RKO (cell line): ENCODE measurements at places on chromosomes 11 and 22.

DNA sequence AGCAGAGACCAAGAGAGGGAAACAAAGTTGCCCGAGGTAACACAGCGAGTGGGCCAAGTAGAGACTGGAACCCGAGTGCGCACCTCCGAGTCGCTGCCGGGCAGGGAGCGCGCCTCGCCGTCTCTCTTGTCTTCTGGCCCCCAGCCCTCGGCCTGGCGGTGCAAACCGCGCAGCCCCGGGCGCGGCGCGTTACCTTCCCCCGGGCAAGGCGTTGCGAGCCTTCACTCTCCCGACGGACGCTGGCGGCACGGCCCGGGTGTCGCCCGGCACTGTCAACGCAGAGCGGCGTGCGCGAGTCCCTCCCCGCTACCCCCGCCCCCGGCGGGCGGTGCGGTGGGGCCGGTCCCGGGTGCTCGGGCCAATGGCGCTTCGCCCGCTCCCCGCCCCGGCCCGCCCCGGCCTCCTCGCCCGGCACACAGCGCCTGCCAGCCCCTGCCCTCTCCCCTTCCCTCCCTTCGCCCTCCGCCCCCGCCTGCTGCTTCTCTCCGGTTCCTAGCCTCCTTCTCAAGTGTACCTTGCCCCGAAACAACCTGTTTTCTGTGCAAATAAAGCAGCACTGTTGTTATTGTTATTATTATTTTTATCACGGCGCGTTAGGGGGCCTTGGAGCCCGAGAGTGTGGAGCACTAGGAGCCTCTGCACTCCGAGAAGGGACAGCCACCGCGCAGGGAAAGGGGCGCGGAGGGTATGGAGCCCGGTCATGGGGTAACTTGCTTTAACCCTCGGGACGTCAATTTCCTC is at the start of gene SYTL2:
Gene SYTL2, minus strand, starts transcription at position 271 of the 741 bp plus-strand sequence. CDS start 53,416 bp downstream, outside the sequence.
- DNase-seq, result no peak

GRCh38 chr11:65862941-65863888 is 3.0 kb downstream of the MUS81 start:
- DNase-seq, result no peak

GRCh38 chr11:114846416-114846791 is 168.1 kb downstream of the NXPE2 start:
- DNase-seq, result peak; percentile 40

DNA sequence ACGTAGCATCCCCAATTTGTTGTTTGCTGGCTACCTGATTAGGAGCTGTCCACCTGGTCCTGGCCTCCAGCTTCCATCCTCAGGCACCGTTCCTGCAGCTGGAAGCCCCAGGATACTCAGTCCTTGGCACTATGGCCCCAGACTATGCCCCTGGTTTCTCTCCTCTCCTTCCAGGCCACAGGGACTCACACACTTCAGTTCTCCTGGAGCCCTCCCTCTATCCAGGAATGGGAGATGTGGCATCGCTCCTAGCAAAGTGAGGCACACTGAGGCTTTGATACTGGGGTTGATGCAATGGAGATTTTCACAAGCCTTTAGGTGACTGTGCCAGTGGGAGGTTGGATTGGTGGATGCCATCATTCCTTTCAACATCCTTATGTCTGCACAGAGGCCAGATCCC is 142.8 kb upstream of the B3GAT1 start:
- no peak for DNase-seq

GRCh38 chr11:33040033-33040861 is 875 bp downstream of the TCP11L1 start:
- DNase-seq, result peak; percentile 61

GRCh38 chr22:42683578-42684283 is 34.5 kb upstream of the CYB5R3 start:
- no peak for DNase-seq

DNA sequence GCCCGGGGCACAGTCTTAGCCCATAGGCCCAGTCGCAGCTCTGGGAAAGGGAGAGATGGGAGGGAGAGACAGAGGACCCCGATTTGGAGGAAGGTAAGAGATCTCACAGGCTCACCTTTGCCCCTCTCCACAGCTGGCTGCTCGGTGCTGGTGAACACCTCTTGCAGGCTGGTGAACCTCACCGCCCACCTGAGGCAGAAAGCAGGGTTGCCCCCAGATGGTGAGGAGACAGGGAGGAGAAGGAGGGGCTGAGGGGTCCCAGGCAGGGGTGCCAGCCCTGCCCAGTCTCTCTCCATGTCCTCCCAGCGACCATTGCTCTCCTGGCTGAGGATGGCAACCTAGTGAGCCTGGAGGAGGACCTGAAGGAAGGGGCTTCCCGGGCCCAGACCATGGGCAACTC is 1.2 kb downstream of the C22orf15 start:
- DNase-seq, result no peak

GRCh38 chr22:45893516-45893915 is 83.4 kb downstream of the WNT7B start:
- DNase-seq, result no peak

GRCh38 chr22:29782061-29782845 is 15.1 kb downstream of the UQCR10 start:
- no peak for DNase-seq

DNA sequence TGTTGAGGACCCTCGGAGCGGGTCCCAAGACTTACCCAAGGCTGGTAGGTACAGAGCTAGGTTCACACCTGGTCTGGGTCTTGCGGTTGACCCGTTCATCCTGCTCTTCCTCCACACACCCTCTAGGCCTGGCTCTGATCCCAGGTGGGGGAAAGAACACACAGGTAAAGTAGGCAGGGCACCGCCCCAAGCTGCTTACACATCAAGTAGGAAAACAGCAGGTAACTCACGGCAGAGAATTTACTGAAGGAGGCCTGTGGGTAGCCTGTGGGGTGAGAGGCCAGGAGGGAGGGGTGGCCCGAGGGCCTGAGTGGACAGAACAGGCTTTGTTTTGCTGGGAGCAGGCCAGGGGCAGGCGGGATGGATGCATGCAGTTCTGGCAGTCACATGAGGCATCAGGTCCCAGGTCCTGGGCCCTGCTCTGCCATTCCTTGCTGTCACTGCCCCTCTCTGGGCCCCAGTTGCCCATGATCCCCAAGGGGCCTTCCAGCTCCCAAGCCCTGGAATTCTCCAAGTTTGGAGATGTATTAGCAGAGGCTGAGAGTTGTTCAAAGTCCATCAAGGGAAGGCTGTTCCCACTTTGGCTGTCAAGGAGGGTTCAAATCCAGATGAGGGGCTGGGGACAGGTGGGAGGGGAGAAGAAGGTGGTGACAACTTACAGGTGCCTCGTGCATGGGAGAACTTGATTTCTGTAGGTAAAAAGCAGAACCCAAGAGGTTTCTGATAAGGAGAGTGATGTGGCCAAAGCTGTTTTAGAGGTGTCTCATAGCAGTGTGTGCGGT is 5.7 kb downstream of the TSKU start:
- no peak for DNase-seq

GRCh38 chr11:125689274-125689859 is 8.7 kb upstream of the ACRV1 start:
- DNase-seq, result no peak

DNA sequence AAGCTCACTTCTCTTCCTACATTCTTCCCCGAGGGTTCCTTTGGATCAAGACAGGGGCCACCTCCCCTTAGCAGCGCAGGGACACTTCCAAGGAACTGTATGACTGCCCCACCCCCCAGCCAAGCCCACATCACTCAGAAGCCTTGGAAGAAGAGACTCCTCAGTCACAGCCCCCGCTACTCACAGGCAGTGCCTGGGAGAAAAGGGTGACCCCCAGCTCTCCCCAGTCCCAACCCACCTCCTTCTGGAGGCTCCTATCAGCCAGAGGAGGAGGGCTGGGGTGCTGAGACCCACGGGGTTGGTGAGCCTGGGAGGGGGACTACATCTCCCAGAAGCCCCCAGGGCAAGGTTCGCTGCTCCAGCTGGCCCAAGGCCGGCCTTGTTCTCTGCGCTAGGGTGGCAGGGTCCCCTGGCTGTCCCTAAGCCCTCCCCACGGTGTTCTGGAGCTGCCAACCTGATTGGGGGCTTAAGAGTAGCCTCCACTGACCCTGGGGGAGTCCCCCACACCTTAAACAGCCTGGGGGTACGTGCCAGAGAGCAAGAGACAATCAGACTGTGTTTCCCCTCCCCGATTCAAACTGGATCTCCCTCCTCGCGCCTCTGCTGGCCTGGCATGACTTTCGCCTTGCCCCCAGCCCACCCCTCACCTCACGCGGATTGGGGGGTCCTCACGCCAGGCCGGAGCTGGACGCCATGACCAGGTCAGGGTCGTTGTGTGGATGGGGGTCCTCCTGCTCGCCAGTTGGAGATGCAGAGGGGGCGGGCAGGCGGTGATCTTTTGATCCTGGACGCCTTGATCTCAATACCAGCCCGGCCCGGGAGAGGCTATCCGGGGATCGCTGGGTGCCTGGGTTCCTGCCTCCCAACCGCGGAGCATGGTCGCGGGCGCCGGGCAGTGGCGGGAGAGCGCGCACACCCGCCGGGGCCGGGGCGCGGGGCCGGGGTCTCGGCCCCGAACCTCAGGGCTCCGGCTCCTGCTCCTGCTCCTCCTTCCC is 838 bp downstream of the BCL9L start:
- peak; percentile 63 for DNase-seq

- no peak for DNase-seq
Measured at GRCh38 chr11:119309953-119310681, 6.8 kb downstream of the MCAM start.

- no peak for DNase-seq
Measured at GRCh38 chr11:35016916-35017315, 100.5 kb downstream of the PDHX start.

DNA sequence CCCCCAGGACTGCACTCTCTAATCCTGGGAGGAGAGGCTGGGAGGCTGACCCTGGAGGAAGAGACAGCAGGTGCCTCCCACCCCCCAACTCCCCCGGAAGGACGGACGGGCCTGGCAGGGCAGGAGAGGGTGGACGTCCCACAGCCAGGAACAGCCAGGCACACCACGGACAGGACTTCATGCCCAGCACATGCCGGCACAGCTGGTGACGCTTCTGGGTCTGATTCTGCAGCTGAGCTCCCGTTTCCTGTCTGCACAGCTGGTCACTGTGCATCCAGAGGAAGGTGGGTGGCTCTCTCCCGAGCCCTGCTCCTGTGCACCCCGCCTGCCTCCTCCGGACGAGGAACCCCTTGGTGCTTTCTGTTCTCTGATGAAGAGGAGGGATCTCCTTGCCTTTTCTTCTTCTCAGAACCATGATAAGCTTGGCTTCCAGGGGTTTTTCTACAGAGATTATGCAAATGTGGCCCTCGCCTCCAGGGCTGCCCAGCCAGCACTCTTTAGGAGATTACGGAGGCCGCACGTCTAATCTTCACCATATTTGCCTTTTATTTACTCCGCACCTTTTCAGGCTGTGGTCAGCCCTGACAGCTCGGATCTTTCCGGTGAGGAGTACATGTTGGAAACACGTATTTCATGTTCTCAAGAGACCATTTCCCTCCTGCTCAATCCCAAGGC is 1295.8 kb downstream of the BRD1 start:
- DNase-seq, result no peak
